ENCODE measurements at places on chromosomes 16 and 17.

DNA sequence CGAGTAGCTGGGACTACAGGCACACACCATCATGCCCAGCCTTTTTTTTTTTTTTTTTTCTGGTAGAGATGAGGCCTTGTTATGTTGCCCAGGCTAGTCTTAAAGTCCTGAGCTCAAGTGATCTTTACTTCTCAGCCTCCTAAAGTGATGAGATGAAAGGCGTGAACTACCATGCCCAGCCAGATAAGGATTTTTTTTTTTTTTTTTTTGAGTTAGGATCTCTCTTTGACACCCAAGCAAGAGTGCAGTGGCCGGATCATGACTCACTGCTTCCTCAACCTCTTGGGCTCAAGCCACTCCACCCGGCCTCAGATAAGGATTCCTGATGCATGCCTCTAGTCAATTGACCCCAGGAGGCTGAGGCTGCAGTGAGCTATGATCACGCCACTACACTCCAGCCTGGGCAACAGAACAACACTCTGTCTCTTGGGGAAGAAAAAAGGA lies 11.2 kb upstream of the PLEKHG4 start:
- no peak for DNase-seq

- DNase-seq, result no peak
Measured at GRCh38 chr17:57939797-57940196, 15.4 kb downstream of the CUEDC1 start.

DNA sequence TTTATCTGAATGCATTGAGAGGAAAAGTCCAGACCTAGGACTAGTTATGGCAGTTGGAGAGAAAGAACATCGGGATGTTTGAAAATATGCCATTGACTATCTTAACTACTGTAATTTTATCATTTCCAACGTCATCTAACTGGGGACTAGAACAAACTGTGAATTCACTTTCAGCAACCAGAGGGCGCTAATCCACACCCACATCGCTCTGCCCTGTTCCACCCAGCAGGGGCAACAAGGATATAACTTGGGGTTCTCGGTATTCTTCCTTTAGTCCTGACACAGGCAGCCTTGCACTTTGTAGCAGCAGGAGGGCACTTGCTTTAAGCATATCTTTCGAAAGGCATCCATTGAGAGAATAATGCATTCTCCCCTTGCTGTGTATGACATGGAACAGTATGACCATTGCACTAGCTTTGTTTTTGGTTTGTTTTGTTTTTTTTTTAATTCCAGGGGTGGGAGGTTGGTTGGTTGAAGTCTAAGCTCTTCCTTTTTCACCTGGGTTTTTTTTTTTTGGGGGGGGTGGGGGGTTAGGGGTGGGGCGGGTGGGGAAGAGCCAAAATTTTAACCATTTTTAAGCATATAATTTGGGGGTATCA lies 31.5 kb downstream of the SIAH1 start:
- DNase-seq, result peak; percentile 24

GRCh38 chr17:62974788-62975187 lies 8.8 kb downstream of the TANC2 start:
- DNase-seq, result no peak

DNA sequence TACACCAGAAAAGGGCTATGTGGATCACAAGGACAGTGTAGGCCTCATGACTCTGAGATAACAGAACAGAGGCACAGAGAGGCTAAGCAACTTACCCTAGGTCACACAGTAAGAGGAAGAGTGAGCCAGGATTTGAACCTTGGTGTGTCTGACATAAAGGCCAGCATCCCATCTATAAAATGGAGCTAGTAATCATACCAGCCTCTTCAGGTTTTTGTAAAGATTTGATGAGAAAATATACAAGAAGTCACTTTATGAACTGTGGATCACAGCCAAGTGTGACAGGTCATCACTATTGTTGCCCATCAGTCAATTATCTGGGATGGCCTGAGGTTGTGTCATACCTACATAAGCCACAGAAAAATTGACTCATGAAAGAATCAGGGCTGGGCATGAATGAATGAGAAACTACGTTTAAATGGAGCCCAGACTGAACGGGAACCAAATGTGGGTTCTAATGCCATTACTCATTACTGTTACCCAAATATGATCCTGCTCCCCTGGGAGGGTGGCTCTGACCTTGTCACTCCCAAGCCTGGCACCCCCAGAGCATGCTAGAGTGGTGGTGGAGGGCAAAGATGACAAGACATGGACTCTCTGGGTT lies 21.0 kb downstream of the FBXO39 start:
- no peak for DNase-seq

- DNase-seq, result no peak
Measured at GRCh38 chr16:67959536-67960329, 8.7 kb downstream of the SLC12A4 start.

DNA sequence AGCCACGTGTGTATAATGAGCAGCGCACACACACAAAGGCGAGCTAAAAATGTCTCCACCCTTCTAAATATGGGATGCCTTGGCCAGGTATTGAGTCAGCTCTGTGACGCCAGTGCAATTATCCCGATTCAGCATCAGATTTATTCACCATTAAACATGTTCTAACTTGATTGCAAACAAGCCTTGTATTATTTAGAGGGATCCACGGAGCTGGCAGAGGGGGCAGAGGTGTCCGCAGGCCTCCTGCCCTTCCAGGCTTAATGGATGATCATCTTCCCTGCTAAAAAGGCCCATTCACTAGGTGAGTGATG lies 591.7 kb downstream of the MAF start:
- DNase-seq, result no peak

DNA sequence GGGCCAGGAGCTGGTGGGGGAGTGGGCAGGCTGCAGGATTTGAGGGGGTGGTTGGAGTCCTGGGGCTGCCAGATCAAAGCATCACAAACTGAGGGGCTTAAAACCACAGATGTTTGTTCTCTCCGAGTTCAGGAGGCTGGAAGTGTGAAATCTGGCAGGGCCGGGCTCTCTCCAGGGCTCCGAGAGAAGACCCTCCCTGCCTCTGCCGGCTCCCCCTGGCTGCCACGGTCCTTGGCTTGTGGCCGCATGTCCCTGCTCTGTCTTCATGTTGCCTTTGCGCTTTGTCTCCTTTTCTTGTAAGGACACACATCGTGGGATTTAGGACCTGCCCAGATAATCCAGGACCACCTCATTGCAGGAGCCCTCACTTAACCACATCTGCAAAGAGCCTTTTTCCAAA lies 139.8 kb upstream of the GSE1 start:
- no peak for DNase-seq

- no peak for DNase-seq
Measured at GRCh38 chr16:12677502-12677901, 126.2 kb downstream of the CPPED1 start.

- no peak for DNase-seq
Measured at GRCh38 chr16:25835126-25835525, 143.4 kb downstream of the HS3ST4 start.

DNA sequence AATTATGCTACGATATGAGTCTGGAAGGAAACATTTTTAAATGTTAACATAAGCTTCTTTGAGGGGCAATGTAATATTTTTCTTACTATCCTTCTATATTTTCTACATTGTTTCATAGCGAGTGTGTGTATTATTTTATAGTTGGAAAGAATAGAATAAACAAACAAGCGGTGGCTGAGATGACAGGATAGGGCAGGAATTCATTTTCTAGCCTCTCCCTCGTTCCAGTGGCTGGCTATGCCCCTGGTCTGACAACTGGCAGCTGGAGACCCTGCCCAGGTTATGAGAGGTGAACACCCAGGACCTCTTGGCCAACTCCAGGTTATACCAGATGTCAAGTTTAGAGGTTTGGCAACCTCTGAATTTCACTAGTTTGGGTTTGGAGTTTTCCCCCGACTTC lies 14.5 kb upstream of the TNRC6C start:
- no peak for DNase-seq

DNA sequence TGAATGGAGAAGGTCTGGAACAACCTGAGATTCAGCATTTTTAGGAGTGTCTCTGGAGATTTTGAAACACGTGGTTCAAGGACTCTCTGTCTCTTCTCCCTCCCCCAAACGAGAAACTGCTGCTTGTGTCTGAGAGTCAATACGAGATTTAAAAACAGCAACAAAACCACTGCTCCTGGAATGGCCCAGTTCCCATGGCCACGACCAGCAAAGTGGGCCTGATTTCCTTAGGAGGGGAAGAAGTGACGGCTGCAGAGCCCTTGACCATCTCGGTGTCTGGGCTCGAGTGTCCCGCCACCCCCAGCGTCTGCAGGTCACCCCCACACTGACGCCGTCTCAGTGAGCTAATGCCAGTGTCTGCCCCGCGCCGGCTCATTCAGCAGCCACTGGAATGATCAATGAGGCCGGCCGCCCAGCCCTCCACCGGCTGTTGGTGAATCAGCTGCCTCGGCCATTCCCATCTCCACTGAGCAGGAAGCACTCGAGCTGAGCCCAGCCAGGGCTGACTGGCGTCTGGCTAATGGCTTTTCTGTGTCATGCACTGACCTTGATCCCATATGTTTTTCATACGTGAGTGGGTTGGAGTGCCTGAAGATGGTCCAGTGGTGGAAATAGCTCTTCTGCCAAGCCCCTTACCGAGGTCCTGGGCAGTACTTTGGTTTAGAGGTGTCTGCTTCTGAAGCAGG lies 151.8 kb downstream of the PITPNC1 start:
- DNase-seq, result peak; percentile 13

DNA sequence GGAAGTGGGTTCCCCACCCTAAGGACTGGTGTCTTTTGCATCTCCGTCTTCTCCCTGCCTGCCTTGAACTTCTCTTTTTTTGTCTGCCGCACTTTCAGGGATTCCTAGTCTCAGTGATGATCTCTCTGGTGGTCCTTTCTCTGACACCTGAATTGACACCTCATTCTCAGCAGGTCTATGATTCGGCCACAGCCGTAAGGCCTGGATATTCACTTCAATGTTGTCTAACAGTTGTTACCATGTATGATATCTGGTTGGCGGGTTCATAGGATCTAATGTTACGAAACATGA lies 25.1 kb upstream of the SLC47A1 start:
- DNase-seq, result no peak

DNA sequence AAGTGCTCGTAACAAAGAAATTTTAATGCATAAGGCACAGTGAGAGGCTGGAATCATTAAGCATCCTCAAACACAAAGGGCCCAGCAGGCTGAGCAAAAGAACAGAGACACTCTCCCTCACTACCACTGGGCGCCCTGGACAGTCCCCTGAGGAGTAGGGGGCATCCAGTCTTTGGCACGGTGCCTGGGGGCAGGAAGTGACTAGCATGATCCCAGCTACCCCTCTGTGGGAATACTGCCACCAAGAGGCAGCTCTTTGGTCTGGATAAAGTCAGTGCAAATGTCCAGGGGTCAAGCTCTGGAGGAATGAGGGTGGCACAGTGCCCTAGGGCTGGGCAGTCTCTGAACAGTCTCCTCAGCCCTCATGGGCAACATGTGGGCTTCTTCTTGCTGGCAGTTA lies 2.6 kb upstream of the PROCA1 start:
- DNase-seq, result no peak

DNA sequence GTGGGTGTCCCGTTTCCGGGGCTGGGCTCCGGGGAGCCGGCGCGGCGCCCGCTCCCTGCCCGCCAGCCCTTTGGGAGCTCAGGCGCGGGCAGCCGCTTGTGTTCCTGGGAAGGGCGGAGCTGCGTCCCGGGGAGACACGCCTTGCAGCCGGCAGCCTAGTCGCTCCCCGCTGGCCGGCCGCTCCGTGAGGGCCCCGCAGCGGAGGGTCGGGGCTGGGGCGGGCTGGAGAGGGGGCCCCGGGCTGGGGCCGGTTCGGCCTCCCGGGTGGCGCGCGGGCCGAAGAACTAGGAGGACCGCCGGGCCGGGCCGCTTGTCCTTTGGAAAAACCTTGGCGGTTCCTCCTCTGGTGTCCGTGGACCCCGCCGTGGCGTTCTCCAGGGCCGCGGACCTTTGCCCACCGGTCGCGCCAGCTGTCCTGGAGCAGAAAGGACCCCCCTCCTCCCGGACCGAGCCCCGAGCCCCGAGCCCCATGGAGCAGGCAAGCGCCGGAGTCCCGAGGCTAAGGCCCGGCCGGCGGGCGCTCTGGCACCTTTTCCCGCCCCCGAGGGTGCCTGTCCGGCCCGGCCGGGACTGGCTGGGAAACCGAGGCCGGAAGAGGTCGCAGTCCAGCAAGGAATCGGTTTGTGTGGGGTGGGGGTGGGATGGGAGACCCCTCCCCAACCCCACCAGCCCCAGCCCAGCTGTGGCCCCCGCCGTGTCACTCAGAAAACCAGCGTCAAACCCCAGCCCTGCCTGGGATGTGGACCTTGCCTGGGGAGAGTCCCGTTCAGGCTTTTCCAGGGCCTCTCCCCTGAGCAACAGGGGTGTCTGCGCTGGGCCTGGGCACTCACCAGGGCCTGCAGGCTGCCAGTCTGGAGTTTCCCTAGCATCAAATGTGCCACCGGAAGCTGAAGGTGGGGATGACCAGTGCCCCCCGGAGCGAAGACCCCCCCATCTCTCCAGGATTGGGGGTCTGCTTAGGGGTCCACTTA lies 6.8 kb upstream of the TBC1D3B start:
- no peak for DNase-seq

DNA sequence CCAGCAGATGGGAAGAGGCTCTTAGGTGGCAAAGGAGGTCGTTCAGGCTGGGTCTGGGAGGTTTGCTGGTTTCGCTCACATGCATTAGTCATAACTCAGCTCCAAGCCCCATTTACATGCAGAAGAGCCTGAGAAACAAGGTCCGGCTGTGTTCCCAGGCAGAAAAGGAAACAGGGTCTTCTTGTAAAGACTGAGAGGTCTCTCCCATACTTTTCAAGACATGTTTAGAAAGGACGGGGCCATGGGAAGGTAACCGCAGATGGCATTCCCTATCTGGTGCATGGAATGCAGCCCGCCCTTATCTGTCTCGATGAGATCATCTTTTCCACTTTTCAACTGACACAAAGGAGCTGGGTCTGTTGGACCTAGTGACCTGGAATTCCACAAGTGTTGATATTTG lies 389.0 kb upstream of the CDH11 start:
- DNase-seq, result no peak

- no peak for DNase-seq
Measured at GRCh38 chr16:24853830-24854229, 8.1 kb downstream of the SLC5A11 start.

GRCh38 chr17:65697661-65698060 lies 136.2 kb upstream of the AXIN2 start:
- DNase-seq, result no peak

DNA sequence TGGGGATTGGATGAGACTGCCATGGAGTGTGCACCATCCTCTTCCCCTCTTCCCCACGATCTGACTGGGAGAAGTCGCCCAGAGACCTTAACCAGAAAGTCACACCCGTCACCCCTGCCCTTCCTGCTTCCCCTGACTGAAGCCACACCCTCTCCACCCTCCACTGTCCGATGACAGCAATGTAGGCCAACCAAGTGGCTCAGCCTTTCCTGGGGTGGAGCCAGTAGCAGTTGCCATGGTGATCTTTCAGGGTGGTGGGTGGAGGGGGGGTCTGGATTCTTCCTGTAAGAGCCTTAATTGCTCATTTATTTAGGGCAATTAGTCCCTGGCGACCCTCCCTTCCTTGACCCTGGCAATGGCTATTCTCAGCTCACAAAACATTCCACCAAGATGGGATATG lies 37.5 kb upstream of the PHB1 start:
- no peak for DNase-seq

- no peak for DNase-seq
Measured at GRCh38 chr17:79942591-79943346, 92.9 kb downstream of the TBC1D16 start.

Measured in Panc1 (cell line).